ENCODE measurements at places on chromosomes 4 and X.

- no peak for DNase-seq
Observed at GRCh38 chr4:112923516-112923915, 125.9 kb upstream of the ANK2 start.

- no peak for DNase-seq
Observed at GRCh38 chrX:130108647-130109428, 1.5 kb downstream of the ELF4 start.

DNA sequence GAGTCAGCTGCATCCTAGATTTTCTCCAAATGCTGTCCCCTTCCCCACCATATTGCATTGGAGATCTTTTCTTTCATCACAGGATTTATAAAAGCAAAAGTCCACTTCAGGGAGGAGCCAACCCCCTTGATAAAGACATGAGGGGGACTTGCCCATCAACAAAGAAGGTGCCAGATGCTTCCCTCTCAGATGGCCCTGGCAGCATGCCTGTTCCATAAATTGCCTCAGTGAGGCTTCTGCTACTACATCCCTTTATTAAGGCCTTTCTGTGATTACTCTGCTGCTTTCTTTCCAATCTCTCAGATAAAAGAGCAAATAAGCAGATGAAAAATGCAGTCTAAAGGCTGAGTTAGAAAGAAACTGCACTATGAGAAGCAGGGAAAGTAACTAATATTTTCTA, 511.6 kb downstream of the PACRGL start:
- no peak for DNase-seq

DNA sequence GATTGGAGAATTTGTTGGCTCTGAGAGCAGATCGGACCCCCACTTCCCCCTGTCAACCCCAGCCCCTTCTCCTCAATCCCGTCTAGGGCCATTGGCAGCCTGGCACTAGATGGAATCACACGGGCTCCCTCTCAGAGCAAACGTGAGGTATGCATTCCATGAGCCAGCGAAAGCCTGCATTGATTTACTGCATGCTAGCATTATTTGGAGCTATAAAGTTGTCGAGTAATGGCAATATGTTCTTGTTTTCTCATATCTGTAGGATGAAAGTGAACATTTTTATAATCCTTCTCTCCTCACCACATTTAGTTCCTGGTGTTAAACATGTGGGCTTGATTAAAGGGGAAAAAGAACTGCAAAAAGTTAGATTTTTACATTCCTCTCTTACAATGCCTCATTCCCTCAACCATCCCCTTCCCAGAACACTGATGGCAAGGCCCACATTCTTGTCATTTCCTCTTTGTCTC, 159.2 kb downstream of the SPRY1 start:
- no peak for DNase-seq

GRCh38 chrX:87338510-87338909, 179.1 kb upstream of the KLHL4 start:
- no peak for DNase-seq

DNA sequence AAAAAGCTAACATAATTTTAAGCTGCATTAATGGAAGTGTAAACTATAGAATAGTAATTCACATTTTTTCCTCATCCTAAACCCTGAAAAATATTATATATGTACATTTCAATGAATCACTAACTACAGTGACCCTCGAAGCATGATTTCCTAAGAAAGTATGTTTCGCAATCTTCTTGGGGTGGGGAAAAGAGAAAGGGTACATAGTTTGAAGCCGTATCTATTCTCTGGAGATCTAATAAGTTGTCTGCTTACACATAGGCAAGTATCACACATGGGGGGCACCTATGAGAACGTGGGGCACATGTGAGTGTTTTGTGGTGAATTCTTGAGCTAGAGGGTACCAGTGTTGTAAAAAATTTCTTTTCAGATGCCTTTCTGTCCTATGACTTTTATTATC, 71.2 kb downstream of the JADE1 start:
- no peak for DNase-seq

GRCh38 chr4:152115794-152116193, 355.0 kb upstream of the GATB start:
- no peak for DNase-seq

- peak; percentile 96 for DNase-seq
Observed at GRCh38 chr4:39609454-39609931, 29.2 kb downstream of the SMIM14 start.

- no peak for DNase-seq
Observed at GRCh38 chrX:154374313-154375155, at the start of gene FLNA. Gene FLNA (minus strand): TSS chrX:154374634. CDS start chrX:154371245, 3,389 bp downstream.

DNA sequence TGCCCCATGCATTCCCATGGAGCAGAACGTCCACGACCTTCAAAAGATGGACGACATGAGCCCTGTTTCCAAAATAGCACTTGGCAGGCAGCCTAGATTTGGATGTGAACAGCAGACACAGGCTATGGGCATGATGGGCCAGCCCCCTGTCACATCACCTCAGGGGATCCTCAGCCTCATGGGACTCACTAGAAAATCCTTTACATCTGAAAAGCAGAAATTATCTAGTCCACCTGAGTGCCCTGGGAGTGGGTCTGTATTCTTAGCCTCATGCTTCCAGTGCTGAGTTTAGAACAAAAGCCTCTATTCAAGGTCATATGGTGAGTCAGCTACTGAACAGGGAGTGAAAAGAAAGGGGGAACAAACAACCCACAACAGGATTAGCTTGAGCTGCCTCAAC, 35.8 kb downstream of the GRIA3 start:
- no peak for DNase-seq

GRCh38 chrX:122113376-122113775, 1066.0 kb downstream of the GLUD2 start:
- no peak for DNase-seq

DNA sequence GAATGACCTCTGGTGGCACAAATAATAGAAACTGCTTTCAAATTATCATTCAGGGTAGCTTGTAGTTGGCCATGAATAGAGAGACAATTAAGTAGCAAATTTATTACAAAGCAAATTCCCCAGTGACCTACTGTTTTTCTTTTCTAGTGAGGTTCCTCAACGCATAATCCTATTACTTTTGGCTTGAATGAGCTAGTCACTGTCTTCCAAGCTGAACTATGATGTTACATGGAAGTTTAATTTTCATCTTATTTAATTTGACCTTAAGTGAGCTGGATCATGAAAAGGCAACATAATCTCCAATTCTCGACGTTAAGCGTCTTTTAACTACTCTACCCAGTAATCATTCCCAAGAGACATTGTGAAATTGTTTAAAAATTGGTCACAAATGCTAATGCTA, 347.4 kb upstream of the MAGEB2 start:
- DNase-seq: no peak

DNA sequence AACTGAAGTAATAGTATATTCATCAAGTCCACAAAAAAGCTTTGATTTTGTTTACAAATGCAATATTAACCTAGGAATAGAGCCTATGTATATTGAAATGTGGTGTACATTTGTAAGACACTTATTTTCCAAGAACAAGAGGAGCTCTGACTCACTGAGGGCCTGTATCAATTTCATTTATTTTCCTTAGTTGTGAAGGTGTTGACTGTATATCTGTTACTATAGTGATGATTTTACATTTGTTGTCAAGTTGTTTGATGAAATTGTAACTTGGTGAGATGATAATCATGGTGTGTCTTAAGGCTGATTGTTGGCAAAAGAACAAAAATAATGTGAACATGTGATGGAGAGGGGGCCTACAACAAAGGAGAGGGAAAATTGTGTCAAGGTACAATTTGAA, 274.9 kb upstream of the TEX13A start:
- no peak for DNase-seq

GRCh38 chrX:131725001-131725654, 181.3 kb downstream of the OR13H1 start:
- DNase-seq: no peak

DNA sequence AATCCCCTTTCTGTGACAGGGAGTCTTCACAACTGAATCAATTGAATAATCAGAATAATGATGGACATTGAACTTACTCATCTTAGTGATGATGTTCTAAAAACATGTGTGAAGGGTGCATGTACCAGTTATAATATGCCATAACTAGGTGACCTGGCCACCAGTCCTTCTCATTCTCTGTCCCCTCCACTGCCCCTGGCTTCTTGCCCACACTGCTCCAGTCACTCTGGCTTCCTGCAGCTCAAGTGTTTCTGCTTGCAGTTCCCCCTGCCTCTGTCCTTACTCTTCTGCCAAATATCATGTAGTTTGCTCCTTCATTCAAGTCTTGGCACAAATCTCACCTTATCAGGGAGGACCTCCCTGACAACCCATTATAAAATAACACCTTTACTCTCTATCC, 168.1 kb upstream of the SLC7A11 start:
- no peak for DNase-seq

GRCh38 chr4:57602141-57602540, 492.0 kb upstream of the IGFBP7 start:
- no peak for DNase-seq

DNA sequence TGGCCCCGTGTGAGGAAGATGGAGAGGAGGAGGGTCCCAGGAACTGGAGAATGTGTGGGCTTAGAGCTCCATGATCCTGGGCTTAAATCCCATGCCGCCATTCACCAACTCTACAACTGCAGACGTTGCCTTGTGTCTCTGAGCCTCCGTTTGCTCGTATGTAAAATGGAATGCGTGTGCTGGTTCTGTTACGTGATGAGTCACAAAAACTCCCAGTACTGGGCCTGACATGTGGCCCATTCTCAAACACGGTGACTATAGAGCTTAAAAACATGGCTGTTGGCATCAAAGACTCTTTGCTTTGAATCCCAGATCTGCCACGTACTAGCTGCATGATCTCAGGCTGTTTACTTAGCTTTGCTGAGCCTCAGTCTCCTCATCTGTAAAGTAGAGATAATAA, 13.0 kb upstream of the AFAP1 start:
- no peak for DNase-seq

DNA sequence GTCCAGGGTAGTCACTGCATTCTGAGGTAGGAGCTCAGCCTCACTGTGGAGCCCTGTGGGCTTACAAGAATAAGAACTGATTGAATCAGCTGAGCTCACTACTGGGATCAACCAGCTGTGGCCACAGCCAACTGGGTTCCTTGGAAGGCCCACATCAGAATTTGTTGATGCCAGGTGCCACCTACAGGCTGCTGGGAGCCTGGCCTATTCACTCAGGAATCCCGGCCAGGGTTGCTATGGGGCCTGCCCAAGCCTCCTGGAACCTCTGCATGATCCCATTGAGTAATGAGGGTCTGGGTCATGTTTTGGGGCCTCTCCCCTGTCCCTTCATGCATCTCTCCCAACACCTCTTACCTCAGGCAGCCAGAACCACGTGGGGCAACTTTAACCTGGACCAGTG, 53.9 kb upstream of the KIAA1210 start:
- DNase-seq: no peak

DNA sequence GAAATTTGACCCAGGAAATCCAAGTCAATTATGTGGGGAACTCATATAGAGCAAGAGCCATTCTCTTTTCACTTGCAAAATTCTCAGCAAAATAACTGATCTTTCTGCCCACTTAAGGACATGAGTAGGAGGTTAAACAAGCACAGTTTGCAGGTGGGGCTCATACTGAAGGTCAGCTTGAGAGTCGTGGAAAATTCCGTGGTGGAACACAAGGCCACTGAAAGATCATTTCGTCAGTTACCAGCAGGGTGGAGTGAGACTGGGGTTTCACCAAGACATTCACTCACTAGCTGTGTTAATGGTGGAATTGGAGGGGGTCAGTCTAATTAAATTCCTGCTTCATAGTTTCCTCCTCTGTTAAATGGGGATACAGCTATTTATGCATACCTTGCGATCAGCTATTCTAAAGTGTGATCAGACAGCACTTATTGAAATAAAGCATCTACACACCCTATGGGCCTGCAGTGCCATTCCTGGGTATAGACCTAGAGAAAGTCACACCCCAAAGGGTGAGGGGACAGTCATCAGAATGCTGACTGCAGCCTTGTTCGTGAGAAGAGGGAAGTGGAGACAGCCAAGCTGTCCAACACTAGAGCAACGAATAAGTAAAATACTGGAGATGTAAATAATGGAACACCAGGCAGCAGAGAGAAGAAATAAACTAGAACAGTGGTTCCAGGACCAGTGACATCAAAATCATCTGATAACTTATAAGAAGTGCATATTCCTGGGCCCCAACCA, 42.7 kb upstream of the CLNK start:
- no peak for DNase-seq

GRCh38 chrX:38505583-38505982, 55.8 kb upstream of the TSPAN7 start:
- DNase-seq: no peak

DNA sequence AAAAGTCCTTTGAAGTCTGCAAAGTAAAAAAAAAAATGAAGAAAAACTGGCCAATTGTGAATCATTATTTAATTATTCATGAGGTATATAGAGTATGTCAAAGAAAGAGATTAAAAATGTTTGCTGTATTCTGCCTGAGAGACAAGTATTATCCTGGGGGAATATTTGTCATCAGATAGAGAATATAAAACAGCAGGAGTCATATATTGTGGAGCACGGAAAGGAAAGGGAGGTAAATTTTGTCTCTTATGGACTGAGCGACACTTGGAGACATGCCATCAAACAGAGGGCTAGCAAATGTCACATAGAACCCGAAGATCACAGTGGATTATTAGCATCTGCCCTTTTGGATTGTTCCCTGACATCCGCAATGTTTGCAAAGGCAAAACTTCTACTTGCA, 39.2 kb upstream of the FAT1 start:
- DNase-seq: no peak

DNA sequence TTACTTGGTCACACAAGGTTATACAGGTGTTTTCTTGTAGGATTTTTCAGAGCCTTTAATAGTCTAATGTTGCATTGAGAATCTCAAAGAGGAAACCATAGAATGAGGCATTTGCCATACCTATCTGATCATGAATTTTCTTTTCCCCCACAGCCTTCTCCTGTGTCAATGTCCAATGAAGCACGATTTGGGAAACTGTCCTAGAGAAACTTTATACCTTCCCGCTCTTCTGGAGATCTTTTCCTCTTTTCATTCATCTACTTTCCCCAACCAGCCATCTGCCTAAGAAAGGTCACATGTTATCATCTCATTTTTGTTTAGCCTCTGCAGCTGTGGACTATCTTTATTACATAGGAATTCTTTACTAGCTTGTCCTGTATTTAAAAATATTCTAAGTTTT, 19.9 kb downstream of the VSIG4 start:
- DNase-seq: no peak

DNA sequence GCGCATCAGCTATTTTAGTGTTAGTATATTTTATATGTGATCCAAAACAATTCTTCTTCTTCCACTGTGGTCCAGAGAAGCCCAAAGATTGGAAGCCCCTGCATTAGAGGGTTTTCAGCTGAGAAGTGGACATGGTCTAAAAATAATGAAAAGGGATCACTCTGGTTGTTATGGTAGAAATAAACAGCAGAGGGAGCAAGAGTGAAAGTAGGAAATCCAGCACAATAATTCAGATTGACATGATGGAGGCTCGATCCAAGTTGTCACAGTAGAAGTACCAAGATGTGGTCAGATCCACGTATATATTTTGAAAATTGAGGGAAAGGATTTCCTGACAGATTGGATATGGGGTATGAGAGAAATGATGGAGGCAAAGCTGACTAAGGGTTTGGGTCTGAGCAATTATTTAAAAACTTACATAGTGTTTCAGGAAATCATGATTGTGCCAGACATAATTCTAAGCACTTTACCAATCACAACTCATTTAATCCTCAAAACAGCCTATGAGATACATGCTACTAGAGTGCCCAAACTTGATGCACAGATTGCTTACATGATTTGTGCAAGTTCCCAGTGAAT, 17.0 kb upstream of the TMEM144 start:
- no peak for DNase-seq

- DNase-seq: no peak
Observed at GRCh38 chr4:153825126-153825525, 36.2 kb upstream of the SFRP2 start.

GRCh38 chr4:108762559-108763225, at the start of gene ETNPPL:
Gene ETNPPL (minus strand): TSS chr4:108763053. CDS start chr4:108762898, 155 bp downstream.
- no peak for DNase-seq

- no peak for DNase-seq
Observed at GRCh38 chr4:81389720-81390119, 82.0 kb downstream of the RASGEF1B start.

All from GM12878 (cell line).